ENCODE measurements at places on chromosomes 7 and 10.

DNA sequence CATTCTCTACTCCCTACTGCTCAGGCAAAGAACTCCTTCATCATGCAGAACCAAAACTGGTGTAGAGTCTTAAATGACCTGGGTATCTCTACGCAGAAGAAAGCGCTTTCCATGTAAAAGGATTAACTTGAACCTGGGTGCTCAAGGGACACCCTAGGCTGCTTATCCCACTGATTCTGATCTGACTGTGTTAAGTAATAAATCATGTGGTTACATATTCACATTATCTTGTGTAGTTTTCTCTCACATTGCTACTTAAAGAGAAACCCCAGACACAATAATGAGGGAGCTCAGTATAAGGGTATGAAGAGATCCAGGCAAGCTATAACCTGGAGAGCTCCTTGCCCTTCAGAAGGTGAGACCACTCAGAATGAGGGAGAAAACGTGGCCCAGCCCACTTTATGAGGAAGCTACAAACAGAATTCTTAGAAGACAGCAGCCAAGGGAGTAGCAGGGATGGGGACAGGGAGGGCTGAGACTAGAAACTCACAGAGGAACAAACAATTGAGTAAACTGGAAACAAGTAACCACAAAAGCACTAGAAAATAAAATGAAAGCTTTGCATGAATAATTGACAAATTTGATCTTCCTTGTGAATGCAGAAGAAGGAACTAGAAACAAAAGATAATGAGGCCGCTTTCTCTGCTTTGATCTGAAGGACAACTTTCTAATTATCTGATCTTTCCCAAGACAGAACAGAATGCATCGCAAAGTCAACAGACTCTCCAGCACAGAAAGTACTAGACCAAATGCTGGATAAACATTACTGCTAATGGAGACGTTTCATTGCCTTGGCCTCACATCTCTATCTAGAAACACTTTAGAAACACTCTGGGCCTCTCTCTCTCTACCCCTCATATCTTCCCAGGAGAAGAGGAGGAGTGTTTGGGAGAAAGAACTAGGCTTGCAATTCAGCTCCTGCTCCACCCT lies 76.1 kb downstream of the LRRC17 start:
- DNase-seq, result no peak

GRCh38 chr10:133307776-133308420 lies 774 bp downstream of the TUBGCP2 start:
- DNase-seq, result no peak

DNA sequence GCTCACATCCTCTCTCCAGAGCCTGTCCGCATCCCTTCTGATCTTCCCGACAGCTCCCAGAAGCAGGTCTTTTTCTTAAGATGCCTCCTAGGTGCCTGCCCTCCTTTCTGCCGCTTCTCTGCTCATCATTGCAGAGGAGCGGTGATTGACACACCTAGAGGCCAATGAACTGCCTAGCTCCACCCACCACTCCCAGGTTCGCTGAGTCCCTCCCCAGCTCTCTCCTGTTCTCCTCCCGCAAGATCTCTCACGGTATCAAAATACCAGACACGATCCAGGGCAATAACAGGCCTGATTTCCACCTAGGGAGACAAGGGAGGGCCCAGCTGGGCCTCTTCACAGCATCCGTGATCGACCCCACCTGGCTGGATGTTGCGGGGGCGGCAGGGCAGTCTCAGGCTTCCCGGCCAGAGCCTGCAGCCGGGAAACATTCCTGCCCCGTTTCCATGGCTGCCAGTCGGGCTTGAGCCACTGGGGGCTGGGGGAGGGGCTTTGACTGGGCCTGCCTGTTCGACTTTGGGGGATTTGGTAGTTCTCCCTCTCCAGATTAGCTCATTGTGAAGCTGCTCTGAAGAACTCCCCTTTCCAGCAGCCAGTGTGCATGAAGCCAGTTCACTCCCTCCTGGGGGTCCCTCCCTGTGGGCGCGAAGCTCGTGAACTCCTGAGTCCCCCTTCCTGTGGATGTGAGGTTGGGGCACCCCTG lies 373.5 kb downstream of the RPS24 start:
- peak; percentile 28 for DNase-seq

DNA sequence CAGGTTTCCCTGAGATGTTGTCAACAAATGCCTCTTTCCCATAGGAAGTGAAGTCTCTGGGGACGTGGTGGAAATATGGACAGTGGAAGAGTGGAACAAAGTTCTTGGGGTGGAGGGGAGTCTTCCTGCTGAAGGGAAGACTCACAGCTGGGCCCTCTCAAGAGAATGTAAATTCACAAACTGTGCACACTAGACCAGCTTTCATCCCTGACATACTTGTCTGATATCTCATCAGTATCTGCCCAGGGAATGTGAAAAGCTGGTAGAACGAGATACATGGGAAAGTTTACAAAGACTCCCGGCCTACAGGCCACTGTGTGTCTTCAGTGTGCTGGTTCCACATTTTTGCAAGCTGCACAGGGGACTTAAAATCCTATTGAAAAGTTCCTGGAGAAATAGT lies 16.7 kb upstream of the CCDC3 start:
- DNase-seq, result no peak

GRCh38 chr10:79360499-79361342 lies 13.5 kb downstream of the PPIF start:
- DNase-seq, result no peak

DNA sequence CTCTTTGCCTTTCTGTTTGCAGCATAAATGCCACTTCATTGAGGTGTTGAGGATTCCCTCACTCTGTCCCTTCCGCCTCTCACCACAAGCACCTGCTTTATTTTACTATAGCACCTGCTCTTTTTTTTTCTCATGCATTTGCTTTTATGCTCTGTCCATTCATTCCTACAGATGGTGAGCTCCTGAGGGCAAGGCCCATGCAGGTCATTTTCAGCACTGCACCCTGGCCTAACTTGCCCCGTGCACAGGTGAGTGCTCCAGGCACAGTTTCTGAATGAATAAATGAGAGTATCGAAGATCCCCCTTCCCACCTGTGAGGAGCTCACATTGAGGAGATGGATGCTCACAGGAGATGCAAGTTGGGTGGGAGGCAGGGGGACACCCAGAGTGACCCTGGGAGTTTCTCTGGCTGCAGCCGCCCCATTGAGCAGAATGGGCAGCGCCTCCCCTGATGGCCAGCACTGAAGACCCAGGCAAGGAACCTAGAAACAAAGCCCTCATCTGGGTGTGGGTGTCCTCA lies 1.2 kb upstream of the AKR1E2 start:
- no peak for DNase-seq

DNA sequence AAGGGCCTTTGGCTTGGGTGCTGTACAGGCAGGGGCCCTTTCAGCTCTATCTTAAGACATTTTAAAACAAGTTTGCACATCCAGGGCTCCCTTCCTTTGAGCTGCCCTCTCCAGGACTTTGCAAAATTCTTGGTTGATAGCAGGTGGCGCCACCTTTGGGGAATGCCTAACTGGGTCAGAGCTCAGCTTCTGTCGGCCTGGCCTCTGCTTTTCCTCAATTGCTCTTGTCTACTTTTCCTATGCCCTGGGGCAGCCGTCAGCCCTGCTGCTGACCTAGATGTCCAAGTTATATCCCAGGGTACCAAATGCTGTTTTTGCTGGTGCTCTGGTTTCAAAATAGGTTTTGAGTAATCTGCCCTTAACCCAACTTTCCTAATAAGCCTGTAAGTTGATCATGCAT lies 65.8 kb downstream of the APBB1IP start:
- no peak for DNase-seq

- DNase-seq, result no peak
These were observed 28.3 kb downstream of the NCAPG2 start for GRCh38 chr7:158676171-158676840.

GRCh38 chr7:142602756-142603155 lies 146.5 kb upstream of the PRSS1 start:
- DNase-seq, result no peak

DNA sequence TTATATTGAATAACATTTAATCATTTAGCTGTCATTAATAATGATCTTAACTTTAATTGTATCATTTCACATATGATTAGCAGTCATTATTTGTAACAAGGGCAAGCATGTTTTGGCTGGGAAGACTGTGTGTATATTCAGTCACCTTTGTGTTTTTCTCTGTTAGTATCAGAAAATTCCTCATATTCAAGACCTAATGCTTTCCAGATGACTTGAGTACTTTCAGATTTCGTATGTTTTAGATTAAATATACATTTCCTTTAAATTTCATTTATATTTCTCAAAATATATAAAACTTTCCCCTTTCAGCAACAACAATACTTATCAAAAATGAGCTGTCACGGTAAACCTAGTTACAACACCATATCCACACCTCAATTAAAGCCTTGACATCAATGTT lies 6.3 kb upstream of the CACNA2D1 start:
- no peak for DNase-seq

- DNase-seq, result no peak
These were observed 35.9 kb downstream of the PTPRE start for GRCh38 chr10:127942811-127943210.

GRCh38 chr10:128046953-128047290 lies 79.3 kb downstream of the MKI67 start:
- DNase-seq, result no peak

DNA sequence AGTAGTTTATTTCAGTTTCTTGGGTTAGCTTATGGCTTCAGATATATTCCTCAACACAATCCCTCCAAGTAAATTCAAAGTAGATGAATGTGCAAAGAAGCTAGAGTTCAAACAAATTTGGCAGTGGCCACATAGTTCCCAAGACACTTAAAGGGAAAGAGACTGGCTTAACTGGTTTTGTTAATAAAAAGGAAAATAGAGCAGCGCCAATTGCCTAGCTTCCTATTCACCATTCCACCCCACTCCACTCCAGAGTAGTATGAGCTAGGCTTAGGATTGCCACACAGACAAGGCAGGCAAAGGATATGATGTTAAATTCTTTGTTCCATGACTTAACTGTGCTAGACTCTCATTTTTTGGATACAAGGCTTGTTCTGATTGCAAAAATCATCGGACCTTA lies 2.0 kb downstream of the XRCC2 start:
- DNase-seq, result no peak

GRCh38 chr7:91165846-91166230 lies 98.4 kb upstream of the FZD1 start:
- no peak for DNase-seq

GRCh38 chr7:132580277-132580676 lies 4.0 kb upstream of the PLXNA4 start:
- DNase-seq, result no peak

GRCh38 chr10:90621577-90621976 lies 236.3 kb downstream of the HTR7 start:
- no peak for DNase-seq

DNA sequence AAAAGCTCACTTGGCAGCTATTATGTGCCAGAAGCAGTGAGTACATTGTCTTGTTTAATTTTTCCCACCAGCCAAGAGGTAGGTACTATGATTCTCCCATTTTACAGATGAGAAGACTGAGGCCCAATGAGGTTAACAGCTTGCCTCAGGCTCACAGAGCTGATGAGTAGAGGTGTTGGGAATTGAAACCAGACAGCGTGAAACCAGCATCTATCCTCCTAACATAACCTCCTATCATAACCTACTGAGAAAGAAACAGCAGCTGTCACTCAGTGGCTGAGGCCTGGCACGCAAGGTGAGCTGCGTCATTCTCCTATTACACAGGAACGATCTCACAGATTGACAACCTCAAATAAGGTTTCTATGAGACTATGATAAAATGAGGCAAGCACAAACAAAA lies 6.2 kb downstream of the PYROXD2 start:
- no peak for DNase-seq

DNA sequence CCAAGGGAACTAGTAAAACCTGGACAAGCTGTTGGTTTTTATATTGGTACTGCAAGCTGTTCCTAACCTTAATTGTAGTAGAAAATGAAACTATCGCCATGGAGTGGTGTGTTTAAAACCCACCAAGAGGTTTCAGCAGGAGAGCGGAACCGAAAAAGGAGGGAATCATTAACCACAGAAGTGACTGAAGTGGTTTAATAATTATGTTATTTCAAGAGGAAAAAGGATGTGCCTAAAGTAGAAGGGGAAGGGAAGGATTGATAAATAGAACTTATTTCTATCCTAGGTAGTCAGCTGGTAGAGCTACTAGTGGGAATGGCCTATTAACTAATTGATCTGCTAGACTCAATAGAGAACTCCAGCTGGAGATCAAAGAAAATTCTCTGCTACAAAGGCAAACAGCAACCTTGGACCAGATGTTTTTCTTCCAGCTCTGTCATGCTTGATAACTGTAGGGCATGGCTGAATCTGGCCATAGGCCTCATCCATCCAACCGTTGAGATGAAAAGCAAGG lies 91.8 kb downstream of the BAMBI start:
- DNase-seq, result no peak

GRCh38 chr7:126685018-126685573 lies 567.6 kb downstream of the GRM8 start:
- no peak for DNase-seq

DNA sequence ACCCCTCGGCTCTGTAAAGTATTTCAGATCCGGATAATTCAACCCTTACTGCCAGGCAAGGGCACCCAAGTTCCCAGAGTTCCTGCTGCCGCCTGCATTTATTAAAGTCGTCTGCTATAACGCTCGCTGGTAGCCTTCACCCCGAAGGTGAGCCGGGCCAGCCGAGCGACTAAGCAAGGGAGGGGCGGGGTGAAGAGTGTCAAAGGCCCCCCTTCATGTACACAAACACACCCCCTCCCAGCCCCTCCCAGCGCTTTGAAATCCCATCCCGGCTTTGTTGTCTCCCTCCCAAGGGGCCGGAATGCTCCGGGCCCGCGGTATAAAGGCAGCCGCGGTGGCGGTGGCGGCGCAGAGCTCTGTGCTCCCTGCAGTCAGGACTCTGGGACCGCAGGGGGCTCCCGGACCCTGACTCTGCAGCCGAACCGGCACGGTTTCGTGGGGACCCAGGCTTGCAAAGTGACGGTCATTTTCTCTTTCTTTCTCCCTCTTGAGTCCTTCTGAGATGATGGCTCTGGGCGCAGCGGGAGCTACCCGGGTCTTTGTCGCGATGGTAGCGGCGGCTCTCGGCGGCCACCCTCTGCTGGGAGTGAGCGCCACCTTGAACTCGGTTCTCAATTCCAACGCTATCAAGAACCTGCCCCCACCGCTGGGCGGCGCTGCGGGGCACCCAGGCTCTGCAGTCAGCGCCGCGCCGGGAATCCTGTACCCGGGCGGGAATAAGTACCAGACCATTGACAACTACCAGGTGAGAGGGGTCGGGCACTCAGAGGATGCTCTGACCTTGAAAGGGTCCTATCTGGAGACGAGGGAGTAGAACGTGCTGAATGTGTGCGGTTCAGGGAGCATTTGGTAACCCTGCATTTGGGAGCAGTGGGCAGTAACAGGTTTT lies at the start of gene DKK1:
Gene DKK1, plus strand, starts transcription at position 349 of the 889 bp plus-strand sequence. Its CDS starts 154 bp downstream, at position 503.
- no peak for DNase-seq

GRCh38 chr7:30470163-30470770 lies 8.3 kb downstream of the NOD1 start:
- DNase-seq, result no peak

- DNase-seq, result no peak
These were observed 82.7 kb downstream of the NOC3L start for GRCh38 chr10:94279835-94280709.

GRCh38 chr10:91590142-91590903 lies 42.5 kb downstream of the PPP1R3C start:
- DNase-seq, result no peak

- peak; percentile 67 for DNase-seq
These were observed 49.3 kb downstream of the PPP1R17 start for GRCh38 chr7:31735991-31736982.
